ENCODE measurements at places on chromosomes 1 and 21.

- DNase-seq, result no peak
These were observed 30.7 kb downstream of the EVI5 start for GRCh38 chr1:92754000-92754718.

DNA sequence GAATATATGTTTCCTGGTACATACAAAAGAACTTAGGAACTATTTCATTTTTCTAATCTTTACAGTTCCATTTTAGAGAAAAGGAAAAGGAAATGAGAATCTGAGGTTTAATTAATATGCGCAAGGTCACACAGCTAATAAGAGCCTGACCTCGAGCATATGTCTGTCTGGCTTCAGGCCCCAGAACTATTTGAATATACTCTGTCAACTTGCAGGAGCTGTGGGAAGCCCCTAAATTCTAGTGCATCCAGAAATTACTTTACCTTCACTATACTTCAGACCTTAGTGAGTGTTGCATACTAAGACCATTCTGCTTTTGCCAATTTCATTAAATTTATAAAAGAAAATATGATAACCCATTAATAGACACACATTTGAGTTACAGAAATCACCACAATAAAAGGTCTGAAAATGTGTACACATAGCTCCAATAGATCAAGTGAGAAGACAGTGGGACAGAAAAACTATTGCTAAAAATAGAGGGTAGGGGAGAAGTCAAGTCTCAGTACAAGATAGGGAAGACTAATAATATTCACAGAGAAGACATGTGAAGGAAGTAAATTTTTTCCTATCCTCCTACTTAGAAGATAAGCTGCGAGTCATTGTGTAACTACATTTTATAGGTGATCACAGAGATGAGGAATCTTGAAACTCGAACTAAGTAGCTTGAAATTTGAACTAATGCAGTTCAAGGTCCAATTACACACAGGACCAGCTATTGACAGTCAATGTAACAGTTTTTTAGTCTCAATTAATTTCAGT, 3.8 kb downstream of the RGS13 start:
- peak; percentile 3 for DNase-seq

DNA sequence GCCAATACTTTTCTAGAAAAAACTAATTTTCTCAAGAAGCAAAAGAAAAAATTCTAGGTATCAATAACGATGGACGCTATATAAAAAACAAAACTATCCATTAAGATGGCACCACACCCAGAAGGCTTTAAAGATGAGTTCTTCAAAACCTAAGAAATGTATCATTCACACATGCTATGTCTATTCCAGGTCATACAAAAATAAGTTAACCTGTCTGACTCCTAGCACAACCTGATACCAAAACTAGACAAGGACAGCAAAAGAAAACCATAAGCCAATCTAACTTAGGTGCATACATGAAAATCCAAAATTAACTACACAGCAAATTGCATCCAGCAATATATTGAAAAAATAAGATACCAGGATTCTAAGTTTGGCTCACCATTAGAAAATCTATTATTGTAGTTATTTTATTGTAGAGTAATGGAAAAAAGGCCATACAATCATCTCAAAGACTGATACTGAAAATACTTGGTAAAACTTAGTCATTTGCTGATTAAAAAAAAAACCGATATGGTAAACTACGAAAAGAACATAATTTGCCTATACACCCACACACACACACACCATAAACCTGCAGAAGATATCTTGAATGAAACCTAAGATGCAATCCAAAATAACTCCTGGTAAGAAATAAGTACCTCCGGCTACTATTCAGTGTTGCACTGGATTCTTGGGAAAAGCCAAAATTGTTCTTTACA, 55.0 kb downstream of the TRAF5 start:
- DNase-seq, result peak; percentile 52

DNA sequence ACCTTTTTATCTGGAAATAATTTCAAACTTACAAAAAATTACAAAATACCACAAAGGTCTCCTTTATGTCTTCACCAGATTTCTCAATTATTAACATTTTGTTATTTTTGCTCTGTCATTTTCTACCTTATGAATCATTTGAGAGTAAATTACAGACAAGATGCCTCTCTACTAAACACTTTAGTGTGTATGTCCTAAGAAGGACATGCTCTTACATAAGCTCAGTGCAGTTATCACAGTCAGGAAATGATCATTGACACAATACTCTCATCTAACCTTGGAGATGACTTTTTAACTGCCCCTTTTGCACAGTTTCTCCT, 378.9 kb upstream of the RUNX1 start:
- DNase-seq, result no peak

- no peak for DNase-seq
These were observed 270.7 kb downstream of the NCAM2 start for GRCh38 chr21:21268885-21269284.

DNA sequence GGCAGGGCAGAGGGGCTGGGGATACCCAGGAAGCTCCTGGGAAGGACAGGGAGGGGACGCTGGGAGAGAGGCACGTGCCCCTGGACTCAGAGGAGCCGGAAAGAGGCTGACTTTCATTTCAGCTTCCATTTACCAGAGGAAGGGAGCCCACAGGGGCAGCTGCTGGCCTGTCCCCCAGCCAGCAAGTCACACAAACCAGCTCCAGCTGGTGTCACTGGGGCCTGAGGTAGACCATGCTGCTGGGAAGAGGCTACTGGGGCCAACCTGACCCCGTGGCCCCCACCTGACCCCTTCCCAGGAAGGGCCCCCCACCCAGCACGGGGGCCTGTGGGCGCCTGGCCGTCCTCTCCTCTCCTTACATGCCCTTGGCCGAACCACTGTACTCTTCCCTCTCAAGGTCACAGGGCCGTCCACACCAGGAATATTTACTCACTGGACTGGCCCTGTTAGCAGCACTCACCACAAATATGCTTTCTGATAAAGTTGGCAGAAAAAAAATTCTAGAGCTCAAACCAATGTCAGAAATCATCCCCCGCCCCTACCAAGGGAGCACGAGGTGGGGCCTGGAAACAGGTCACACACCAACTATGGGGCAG, 110.5 kb downstream of the CASZ1 start:
- DNase-seq, result no peak

DNA sequence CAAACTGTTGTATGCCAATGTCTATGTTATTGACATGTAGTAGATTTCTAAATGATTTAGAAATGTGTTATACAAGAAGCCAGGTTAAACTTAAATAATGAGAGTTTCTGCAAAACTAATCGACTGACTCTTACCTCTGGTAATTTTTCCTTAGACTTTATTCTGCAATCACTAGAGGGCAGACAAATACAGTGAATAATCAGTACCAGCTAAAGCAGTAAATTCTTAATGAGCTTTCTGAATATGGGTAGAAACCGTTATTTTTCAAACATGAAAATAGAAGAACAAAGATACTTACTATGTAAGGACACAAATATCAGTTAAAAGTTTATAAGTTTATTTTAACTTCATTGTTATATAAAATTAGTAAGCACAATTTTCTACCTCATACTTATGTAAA, 97.9 kb upstream of the RGS1 start:
- peak; percentile 41 for DNase-seq

DNA sequence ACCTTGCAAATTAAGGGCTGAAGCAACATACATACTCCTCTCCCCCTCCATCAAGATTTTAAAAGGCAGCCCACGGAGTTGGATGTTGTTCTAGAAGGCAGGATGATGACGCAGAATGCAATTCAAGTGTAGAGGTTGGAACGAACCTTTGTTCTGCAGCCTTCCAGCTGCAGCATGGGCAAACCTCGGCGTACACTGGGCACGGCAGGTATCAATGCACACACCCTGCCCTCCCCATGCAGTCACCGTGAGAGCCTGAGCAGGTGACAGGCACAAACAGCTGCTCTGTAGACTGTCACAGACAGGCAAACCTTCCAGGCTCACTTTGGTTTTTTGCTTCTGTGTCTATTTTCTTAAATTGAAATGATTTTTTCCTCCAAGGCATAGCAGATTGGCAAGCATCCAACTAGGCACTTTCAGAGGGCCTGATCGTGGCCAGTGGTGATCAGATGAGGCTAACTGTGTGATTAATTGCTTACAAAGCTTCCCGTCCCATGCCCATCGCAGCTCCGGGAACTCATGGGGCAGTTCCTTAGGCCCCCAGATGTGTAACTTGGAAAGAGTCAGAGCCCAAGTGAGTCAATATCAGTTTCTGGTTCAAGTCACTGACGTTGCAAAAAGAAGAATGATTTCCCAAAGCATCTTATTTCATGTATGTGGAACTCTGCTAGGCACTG, 82.3 kb downstream of the ITPKB start:
- no peak for DNase-seq

All from GM13976 (cell line).